Vein endothelial cell (primary cell): ENCODE measurements at places on chromosomes 5 and 9. TPM values are rescaled to one million over a fixed set of nuclear protein-coding genes. Genes with fewer than 3 reads are reported as not detected.

Gene OR13J1
- not detected in 2 replicates for total RNA-seq

Gene FSD1L
- 3.6 and 6.9 TPM in 2 replicates for total RNA-seq

Gene GHR
- total RNA-seq, result 2.3 and 2.4 TPM in 2 replicates

Gene ANKRD34B
- total RNA-seq, result not detected in 2 replicates

Gene PCDH12
- total RNA-seq, result 32.7 and 55.6 TPM in 2 replicates

Gene ZBTB26
- 4.7 and 5.6 TPM in 2 replicates for total RNA-seq

Gene FCN1
- total RNA-seq, result not detected in 2 replicates

Gene POLK
- 29.1 and 37.7 TPM in 2 replicates for total RNA-seq

Gene NDUFA8
- 28.4 and 29.8 TPM in 2 replicates for total RNA-seq

Gene FABP6
- not detected in 2 replicates for total RNA-seq

Gene PHF19
- 28.7 and 44.6 TPM in 2 replicates for total RNA-seq

Gene FSTL4
- total RNA-seq, result under 0.01 and 0.10 TPM in 2 replicates

Gene ANKRD18B
- total RNA-seq, result 2.0 and 5.7 TPM in 2 replicates

Gene ACSL6
- not detected in 2 replicates for total RNA-seq

Gene TSSK1B
- under 0.01 and 0.10 TPM in 2 replicates for total RNA-seq

Gene TMC1
- total RNA-seq, result 0.33 and 0.67 TPM in 2 replicates

Gene PRPF4
- total RNA-seq, result 23.2 and 28.2 TPM in 2 replicates

Gene CAMLG
- 30.9 and 37.6 TPM in 2 replicates for total RNA-seq

Gene TPPP
- total RNA-seq, result under 0.01 TPM in 2 replicates

Gene CD74
- total RNA-seq, result 0.98 and 1.7 TPM in 2 replicates

Gene AMBP
- total RNA-seq, result not detected in 2 replicates

Gene HMCN2
- under 0.01 TPM in 1 of 2 replicates, not detected in the other for total RNA-seq

Gene CXCL14
- not detected in 2 replicates for total RNA-seq

Gene RPL37
- 137 and 204 TPM in 2 replicates for total RNA-seq

Gene RNF183
- not detected in 2 replicates for total RNA-seq

Gene LIFR
- total RNA-seq, result 60.4 and 75.7 TPM in 2 replicates

Gene GADD45G
- not detected in 2 replicates for total RNA-seq
